ENCODE measurements at places on chromosomes 12 and 14.

DNA sequence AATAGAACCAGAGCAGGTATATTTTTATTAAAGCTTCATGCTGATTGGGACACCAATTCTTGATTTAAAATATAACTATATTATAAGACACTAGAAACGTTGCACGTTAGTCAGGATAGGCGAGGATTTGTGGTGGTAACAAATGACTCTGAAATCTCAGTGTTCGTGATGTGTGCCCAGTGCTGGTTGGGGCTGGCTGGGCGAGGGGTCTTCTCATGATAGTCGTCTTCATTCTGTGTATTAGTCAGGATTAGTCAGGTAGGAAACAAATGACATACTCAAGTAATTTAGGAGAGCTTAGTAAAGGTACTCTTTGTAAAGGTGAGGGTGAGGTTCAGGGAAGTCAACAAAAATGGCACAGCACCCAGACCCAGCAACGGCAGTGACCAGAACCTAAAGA, 73.9 kb upstream of the HIF1A start:
- no peak for DNase-seq

DNA sequence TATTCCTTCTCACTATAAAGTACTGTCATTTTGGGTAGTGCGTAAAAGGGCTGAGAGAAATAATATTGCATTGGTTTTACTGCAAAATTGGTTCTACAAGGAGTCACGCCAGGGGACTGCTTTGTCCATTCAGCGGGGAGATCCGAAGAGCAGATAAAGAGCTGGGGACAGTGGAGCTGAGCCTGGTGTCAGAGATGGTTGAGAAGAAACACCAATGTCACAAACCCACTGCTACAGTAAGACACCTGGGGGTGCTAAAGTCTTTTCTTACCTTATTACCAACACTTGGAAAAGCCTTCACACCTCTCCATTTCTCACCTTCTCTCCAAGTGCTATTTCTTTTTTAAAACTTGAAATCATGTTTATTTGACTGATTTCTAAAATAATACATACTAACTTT, 14.1 kb downstream of the IL31 start:
- no peak for DNase-seq

DNA sequence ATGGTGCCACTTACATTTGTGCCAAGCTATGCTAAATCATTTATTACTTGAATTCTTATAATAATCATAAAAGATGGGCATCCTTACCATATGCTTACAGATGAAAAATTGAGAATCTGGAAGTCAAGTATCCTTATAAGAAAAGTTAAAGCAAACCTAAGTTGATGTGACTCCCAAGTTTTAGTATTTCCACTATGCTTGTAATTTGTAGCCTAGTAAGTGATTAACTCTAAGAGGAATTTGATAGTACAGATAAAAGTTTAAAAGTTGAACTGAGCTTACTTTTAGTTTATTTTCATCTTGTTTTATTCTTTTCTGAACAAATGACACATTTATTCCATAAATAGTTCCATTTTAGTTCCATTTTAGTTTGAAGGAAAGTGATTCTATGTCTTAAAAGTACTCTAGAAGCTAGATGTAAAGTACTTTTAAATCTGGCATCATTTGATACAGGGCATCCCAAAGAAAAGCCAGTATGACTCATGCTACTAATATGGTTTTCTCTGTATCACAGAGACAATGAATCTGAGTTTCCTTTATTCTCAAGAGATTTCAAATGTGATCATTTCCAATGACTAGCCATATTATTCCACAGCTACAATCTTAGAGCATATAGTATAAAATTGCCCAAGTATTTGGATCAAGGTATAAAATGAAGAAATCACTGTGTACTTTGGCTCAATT, 596.0 kb downstream of the SLC16A7 start:
- no peak for DNase-seq

GRCh38 chr14:22524115-22524783, 64.8 kb downstream of the DAD1 start:
- peak; percentile 46 for DNase-seq

DNA sequence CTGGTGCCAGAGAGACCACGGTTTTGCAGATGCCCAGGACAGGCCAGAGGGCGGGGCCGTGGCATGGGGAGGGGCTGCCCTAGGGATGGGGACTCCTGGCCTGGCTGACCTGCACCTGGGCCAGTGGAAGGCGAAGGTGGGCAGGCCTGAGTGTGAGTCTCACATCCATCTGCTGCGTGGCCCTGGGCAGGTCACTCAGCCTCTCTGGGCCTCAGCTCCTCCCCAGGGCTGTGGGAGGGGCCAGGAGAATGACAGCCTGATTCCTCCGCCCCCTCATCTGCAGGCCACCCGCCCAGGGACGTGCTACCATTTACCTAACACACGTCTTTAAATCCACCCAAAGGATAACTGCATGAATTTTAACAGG, 90.9 kb downstream of the GALNT9 start:
- DNase-seq, result no peak

DNA sequence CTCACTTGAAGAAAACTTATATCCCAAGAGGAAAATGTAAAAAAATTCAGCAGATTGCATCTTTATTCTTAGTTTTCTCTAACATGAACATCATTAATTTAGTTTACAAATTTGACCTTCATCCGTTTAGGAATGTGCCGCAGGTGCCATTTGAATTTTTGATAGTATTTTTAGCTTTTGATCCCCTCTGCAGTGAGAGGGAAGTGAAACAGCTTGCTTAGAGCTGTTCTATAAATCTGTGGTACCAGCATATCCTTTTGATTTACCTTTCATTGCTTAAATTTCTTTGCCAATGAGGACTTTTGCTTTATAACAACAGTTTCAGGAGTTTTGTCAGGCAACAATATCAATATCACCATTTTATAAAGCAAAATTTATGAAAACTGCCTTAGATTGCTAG, 32.7 kb downstream of the DUSP6 start:
- no peak for DNase-seq

GRCh38 chr12:122875590-122876220, 20.2 kb downstream of the VPS37B start:
- DNase-seq, result no peak

GRCh38 chr14:53295985-53296582, 143.0 kb upstream of the DDHD1 start:
- peak; percentile 7 for DNase-seq

DNA sequence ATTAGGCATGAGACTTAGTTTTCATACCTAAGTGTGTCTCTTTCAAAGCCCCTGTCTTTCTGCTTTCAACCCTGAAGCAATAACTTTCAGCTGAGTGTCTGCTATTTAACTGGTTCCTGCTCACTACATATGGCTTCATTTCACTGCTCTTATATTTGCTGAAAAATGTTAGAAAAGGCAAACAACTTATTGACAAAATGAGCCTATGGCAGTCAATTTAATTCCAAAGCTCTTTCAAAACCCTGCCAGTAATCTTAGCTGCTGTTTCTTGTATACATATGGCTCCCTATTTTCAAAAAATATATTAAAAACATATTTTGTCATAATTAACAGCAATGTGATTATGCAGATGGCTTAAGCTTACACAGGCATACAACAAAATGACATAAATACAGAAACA, 334.1 kb upstream of the MGAT4C start:
- no peak for DNase-seq

GRCh38 chr12:94676031-94676641, 25.8 kb upstream of the TMCC3 start:
- DNase-seq, result peak; percentile 88

- DNase-seq, result no peak
Measured at GRCh38 chr14:73189651-73190050, 47.7 kb upstream of the PAPLN start.

GRCh38 chr14:98906123-98906995, 365.6 kb downstream of the BCL11B start:
- DNase-seq, result no peak

GRCh38 chr12:89154743-89155499, 197.4 kb downstream of the DUSP6 start:
- no peak for DNase-seq

- no peak for DNase-seq
Measured at GRCh38 chr12:116484807-116485206, 74.4 kb upstream of the MAP1LC3B2 start.

DNA sequence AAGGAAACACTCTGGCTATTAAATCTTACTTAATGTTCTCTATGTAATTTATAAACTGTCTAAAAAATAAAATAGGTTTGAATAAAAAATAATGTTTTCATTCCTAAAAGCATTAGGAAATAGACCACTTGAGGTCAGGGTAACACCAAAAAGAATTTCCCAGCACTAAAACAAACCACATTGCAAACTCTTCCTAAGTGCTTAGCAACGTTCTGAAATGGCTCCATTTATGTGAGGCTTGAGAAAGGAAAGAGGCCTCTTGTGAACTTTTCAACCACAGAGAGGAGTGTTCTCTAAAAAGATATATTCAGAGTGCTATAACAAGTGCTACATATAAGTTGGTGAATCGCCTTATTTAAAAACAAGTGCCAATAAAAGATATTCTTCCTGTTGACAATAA, 42.7 kb downstream of the ALX1 start:
- DNase-seq, result no peak

DNA sequence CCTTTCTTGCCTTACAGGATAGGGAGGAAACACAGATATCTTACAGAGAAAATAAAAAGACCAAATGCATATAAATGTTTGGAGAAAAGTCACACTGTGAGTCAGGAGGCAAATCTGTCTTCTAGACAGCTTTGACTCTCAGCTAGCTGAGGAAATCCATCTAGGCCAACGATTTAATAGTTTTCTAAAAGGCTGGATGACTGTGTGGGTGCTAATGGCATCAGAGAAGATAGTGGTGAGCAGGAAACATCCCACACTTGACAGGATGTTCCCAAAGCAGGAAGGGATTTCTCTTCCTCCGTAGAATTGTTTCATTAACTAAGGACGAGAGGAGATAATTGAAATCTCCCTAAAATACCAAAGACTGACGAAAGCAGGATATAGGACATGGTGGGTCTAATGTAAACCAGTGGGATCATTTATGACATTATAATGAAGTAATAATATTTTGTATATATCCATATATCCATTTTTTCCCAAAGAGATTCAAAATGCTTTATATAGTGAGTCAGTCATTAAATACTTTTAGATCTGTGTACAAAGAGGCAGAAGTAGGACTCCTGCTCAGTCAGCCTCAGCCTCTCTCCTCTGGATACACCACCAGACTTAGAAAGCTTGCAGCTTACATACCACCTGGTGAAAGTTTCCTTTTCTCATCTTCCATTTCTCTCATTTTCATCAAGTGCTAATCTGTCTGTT, 44.3 kb upstream of the PSMA6 start:
- DNase-seq, result no peak

DNA sequence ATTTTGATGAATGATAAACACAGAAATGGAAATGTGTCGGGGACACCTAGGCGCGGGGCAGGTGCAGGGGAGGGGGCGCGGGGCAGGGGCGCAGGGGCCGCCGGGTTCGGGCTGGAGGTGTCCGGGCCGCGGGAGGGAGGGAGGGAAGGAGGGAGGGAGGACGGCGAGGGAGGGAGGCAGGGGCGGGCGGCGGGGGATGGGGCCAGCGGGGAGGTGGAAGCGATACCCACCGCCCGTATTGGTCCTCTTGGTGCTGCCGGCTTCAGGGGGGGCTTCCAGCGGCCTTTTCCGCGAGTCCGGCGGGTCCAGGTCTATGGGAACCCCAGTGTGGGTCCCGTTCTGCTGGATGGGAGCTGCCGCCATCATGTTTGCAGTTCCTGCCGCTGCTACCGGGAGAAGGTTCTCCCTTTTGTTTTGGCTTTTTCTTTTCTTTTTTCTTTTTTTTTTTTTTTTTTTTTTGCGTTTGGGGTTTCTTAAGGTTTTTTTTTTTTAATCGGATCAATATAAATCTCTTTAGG, 703 bp downstream of the NOVA1 start:
- no peak for DNase-seq

GRCh38 chr12:127680516-127680915, 586.5 kb upstream of the TMEM132C start:
- DNase-seq, result no peak

DNA sequence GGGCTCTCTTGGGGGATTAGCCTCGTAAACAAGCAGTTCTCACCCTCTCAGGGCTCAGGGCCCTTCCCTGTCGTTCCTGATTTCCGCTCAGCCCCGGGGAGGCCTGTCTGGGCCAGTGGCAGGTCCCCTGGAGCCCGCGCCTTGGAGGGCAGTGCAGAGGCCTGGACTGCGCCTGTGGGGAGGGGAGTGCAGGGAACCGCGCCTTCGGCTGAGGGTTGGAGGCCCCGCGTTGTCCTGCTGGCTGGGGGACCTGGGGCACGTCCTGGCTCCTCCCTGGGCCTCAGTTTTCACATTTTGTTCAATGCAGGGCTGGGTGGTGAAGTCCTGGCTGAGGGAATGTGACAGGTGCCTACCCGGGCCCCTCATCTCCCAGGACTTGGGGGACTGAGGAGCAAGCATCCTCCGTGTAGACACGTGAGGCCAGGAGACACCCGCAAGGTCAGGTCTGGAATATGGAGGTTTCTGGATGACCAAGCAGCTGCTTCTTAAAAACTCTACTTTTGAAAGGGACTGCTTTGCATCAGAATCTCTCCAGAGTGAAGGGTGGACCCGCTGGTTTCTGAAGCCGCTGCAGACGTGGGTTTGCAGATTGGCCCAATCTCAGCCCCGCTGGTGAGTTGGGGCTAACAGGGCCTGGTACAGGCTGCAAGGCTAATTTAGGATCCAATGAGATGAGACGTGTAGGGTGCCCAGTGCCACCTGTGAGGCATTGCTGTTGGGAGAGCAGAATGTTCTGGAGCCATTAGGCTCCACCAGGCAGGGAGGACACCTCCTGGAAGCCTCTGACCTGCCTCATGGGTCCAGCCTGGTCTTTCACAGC, 80.2 kb downstream of the KIF26A start:
- no peak for DNase-seq

DNA sequence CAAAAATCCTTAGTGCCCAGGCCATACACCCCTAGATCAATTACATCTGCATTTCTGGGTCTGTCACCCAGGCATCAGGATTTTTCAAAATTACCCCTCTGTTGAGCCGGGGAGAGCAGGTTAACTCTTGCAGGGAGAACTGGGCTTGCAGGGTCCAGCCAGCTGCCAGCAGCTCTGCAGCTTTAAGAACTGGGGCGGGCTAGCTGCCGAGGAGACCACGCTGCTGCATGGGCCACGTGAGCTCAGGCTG, at the start of gene DGLUCY:
TSS of gene DGLUCY (plus strand) at position 245 of the 250 bp plus-strand sequence. CDS start 46,222 bp downstream, outside the sequence.
- DNase-seq, result peak; percentile 62

GRCh38 chr14:29111554-29111953, 345.0 kb downstream of the FOXG1 start:
- DNase-seq, result no peak
